Hepatocyte (in vitro differentiated cells): ENCODE measurements at places on chromosomes 7 and 10. TPM values are rescaled to one million over a fixed set of nuclear protein-coding genes. Genes with fewer than 3 reads are reported as not detected.

GRCh38 chr10:50248062-50248461, 3.3 kb downstream of the ASAH2 start:
- DNase-seq: peak; percentile 44
- H3K4me1 ChIP-seq: peaks cover 30% of the 10 kb centered on the region
- H3K27ac ChIP-seq: peak overlapping the region; percentile 86
- H3K36me3 ChIP-seq: no peaks in the 10 kb centered on the region
- H3K27me3 ChIP-seq: no peaks in the 10 kb centered on the region

- no peaks in the 10 kb centered on the region for H3K36me3 ChIP-seq
- no peak for DNase-seq
- no peaks in the 10 kb centered on the region for H3K27me3 ChIP-seq
- H3K27ac ChIP-seq: no peak overlapping the region
Observed at GRCh38 chr10:78407966-78408365, 374.3 kb downstream of the RPS24 start.

DNA sequence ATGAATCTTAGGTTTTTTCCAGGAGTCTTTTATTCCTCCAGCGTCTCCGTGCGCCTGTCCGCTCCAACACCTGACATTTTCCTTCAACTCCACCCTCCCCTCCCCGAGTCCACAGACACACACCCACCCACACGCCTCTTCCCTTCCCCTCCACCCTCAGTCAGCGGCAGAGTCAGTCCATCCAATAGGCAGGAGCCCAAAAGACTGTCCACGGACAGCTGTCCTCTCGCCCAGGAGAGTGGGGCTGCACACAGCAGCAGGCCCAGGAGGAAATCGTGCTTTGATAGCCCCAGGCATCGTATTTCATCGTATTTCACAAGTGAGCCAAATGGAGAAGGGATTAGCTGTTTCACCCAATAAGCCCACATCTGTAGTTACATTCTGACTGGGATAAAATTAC, 285.1 kb downstream of the ZEB1 start:
- H3K27me3 ChIP-seq: no peaks in the 10 kb centered on the region
- H3K4me3 ChIP-seq: no peak overlapping the region
- peaks cover 9% of the 10 kb centered on the region for H3K4me1 ChIP-seq
- DNase-seq: peak; percentile 21

- no peak overlapping the region for H3K27ac ChIP-seq
- peaks cover 23% of the 10 kb centered on the region for H3K4me1 ChIP-seq
- H3K27me3 ChIP-seq: no peaks in the 10 kb centered on the region
Observed at GRCh38 chr10:70583669-70584037, 18.9 kb downstream of the PRF1 start.

GRCh38 chr7:75688200-75689136, 50.3 kb downstream of the HIP1 start:
- H3K4me1 ChIP-seq: no peaks in the 10 kb centered on the region
- no peaks in the 10 kb centered on the region for H3K36me3 ChIP-seq
- H3K4me3 ChIP-seq: no peak overlapping the region
- no peaks in the 10 kb centered on the region for H3K27me3 ChIP-seq
- DNase-seq: no peak

GRCh38 chr10:7409732-7410168, 1.1 kb downstream of the SFMBT2 start:
- H3K36me3 ChIP-seq: no peaks in the 10 kb centered on the region
- peaks cover 57% of the 10 kb centered on the region for H3K27me3 ChIP-seq
- peaks cover 29% of the 10 kb centered on the region for H3K4me1 ChIP-seq
- peak; percentile 17 for DNase-seq

- no peaks in the 10 kb centered on the region for H3K27me3 ChIP-seq
- no peak overlapping the region for H3K27ac ChIP-seq
- H3K4me1 ChIP-seq: no peaks in the 10 kb centered on the region
- H3K36me3 ChIP-seq: no peaks in the 10 kb centered on the region
- no peak overlapping the region for H3K4me3 ChIP-seq
Observed at GRCh38 chr10:99798031-99798430, 15.6 kb downstream of the ABCC2 start.

- no peaks in the 10 kb centered on the region for H3K36me3 ChIP-seq
- H3K27me3 ChIP-seq: no peaks in the 10 kb centered on the region
- DNase-seq: no peak
- no peak overlapping the region for H3K4me3 ChIP-seq
Observed at GRCh38 chr7:78129865-78130264, 331.3 kb downstream of the PHTF2 start.

DNA sequence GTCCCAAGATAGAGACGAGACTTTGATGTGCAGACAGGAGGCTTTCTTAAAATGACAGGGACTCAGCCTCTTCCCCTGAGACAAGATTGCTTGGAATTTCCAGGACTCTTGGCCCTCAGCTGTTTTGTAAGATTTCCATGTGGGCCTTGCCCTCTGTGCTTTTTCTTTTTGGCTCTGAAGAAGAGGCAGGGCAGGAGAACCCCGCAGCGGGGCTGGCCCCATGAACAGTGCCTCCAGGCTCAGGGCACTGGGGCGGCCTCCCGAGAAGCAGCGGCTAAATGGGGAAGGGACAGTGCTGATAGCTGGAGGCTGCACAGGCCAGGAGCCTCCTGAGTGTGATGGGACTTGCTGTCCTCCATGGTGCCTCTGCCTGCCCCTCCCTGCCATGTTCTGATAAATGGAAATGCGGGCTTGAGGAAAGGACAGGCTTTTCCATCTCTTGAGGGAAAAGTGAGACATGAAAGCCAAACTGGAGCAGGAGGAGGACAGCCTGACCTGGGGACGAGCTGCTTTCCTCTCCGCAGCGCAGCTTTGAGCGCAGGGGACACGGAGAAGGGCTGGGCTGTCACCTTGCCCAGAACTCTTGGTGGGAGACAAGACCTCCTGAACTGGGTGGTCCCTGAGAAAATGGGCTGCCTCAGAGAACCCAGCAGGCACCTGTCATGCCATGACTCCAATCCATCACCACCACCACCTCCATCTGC, 12.1 kb downstream of the SAP25 start:
- H3K4me1 ChIP-seq: peaks cover 2% of the 10 kb centered on the region
- H3K4me3 ChIP-seq: no peak overlapping the region
- no peaks in the 10 kb centered on the region for H3K36me3 ChIP-seq
- H3K27ac ChIP-seq: no peak overlapping the region
- H3K27me3 ChIP-seq: no peaks in the 10 kb centered on the region

GRCh38 chr7:99693427-99694200, 13.8 kb upstream of the CYP3A5 start:
- peak; percentile 86 for DNase-seq
- no peaks in the 10 kb centered on the region for H3K36me3 ChIP-seq
- peaks cover 36% of the 10 kb centered on the region for H3K4me1 ChIP-seq
- no peak overlapping the region for H3K4me3 ChIP-seq
- peak overlapping the region; percentile 94 for H3K27ac ChIP-seq

- no peak overlapping the region for H3K4me3 ChIP-seq
- H3K36me3 ChIP-seq: no peaks in the 10 kb centered on the region
- no peaks in the 10 kb centered on the region for H3K4me1 ChIP-seq
- H3K27ac ChIP-seq: no peak overlapping the region
Observed at GRCh38 chr10:29191674-29192073, 97.2 kb upstream of the LYZL1 start.

DNA sequence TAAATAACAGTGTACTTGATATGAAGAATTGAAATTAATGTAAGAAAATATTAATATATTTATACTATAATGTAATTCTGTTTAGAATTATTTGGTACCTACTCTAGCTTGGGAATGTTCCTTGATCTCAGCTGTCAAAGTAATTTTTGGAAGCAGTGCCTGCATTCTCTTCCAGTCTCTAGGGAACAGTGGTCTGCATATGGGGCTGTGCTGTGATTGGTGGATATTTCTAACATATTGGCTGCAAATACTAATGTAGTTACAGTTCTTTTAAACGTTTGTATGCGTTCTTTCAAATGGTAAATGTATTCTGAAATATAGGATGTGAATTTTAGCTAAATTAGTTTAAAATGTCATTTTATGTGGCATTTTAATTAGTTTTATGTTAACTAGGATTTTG, 87.2 kb downstream of the PHF14 start:
- H3K27me3 ChIP-seq: no peaks in the 10 kb centered on the region
- no peaks in the 10 kb centered on the region for H3K4me1 ChIP-seq
- no peak for DNase-seq
- H3K4me3 ChIP-seq: no peak overlapping the region
- no peaks in the 10 kb centered on the region for H3K36me3 ChIP-seq

DNA sequence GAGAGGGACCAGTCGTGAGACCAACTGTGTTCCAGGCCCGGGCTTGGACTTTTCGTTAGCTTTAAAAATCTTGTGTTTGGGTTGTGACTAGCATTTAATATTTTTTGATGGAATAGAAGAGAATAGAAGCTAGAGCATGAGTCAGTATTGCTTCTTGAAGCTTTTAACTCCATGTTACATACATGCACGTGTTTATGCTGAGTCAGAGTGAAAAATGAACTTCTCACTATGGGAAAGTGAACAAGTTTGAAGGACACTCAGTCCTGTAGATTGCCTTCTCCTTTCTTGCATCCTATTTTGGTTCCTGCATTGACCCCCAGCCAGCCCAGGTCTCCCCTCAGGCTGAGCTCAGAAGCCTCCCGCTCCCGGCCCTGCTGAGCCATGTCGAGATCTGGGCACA, 31.8 kb downstream of the GHRHR start:
- H3K27ac ChIP-seq: no peak overlapping the region
- H3K27me3 ChIP-seq: no peaks in the 10 kb centered on the region
- H3K36me3 ChIP-seq: no peaks in the 10 kb centered on the region
- no peak for DNase-seq
- H3K4me3 ChIP-seq: no peak overlapping the region
- H3K4me1 ChIP-seq: no peaks in the 10 kb centered on the region

GRCh38 chr7:23279819-23280525, 19.2 kb upstream of the MALSU1 start:
- no peaks in the 10 kb centered on the region for H3K27me3 ChIP-seq
- H3K36me3 ChIP-seq: no peaks in the 10 kb centered on the region
- no peak for DNase-seq

DNA sequence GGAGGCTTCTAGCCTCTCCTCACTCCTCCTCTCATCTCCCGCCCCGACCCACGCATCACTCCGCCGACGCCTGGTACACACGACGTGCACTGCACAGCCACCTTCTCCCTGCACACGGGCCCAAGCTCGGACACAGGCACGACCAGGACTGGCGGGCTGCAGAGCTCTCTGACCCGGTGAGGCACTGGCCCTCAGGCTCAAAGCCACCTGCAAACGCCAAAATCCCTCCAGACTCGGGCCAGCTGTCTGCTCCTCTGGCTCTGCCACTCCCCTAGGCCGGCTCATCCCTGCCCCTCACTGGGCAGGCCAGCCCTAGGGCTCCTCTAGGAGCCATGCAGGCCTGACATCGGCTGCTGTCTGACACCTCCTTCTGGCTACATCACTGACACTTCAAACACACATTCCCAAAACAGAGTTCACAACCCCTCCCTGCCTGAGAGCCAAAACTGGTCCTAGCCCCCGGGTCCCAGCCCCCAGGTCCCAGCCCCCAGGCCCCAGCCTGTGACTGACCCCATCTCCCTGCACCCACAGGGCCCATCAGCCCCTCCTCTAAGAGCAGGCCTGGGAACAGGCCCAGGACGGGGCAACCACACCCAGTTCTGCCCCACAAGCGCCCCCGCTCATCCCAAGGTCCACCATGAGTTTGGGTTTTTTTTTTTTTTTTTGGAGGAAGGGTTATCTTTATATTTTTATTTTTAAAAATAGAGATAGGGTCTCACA, 35.1 kb downstream of the MAD1L1 start:
- H3K27me3 ChIP-seq: no peaks in the 10 kb centered on the region
- no peaks in the 10 kb centered on the region for H3K36me3 ChIP-seq
- no peak for DNase-seq
- H3K4me3 ChIP-seq: no peak overlapping the region
- no peak overlapping the region for H3K27ac ChIP-seq
- H3K4me1 ChIP-seq: no peaks in the 10 kb centered on the region

- H3K27ac ChIP-seq: no peak overlapping the region
- no peak overlapping the region for H3K4me3 ChIP-seq
- H3K36me3 ChIP-seq: no peaks in the 10 kb centered on the region
- DNase-seq: no peak
- H3K4me1 ChIP-seq: no peaks in the 10 kb centered on the region
Observed at GRCh38 chr10:44465401-44466115, 80.7 kb upstream of the CXCL12 start.

- no peaks in the 10 kb centered on the region for H3K4me1 ChIP-seq
- H3K4me3 ChIP-seq: no peak overlapping the region
- no peaks in the 10 kb centered on the region for H3K27me3 ChIP-seq
- DNase-seq: peak; percentile 19
- no peak overlapping the region for H3K27ac ChIP-seq
Observed at GRCh38 chr10:32263300-32263699, 83.7 kb downstream of the EPC1 start.

- no peaks in the 10 kb centered on the region for H3K36me3 ChIP-seq
- no peak for DNase-seq
- no peaks in the 10 kb centered on the region for H3K27me3 ChIP-seq
- no peak overlapping the region for H3K4me3 ChIP-seq
- no peaks in the 10 kb centered on the region for H3K4me1 ChIP-seq
- no peak overlapping the region for H3K27ac ChIP-seq
Observed at GRCh38 chr10:102375867-102376266, 19.6 kb upstream of the NFKB2 start.

- H3K27me3 ChIP-seq: peaks cover 46% of the 10 kb centered on the region
- H3K4me3 ChIP-seq: peak within 1 kb of the TSS; percentile 22
- peak; percentile 94 for DNase-seq
- H3K4me1 ChIP-seq: peaks cover 8% of the 10 kb centered on the region
- no peaks in the 10 kb centered on the region for H3K36me3 ChIP-seq
Observed at GRCh38 chr7:48035301-48035966, at the start of gene C7orf57. C7orf57 (plus strand) TSS chr7:48035543; CDS start chr7:48036309, 766 bp downstream.

GRCh38 chr10:20455774-20456173, 441.3 kb downstream of the NEBL start:
- H3K27ac ChIP-seq: no peak overlapping the region
- no peaks in the 10 kb centered on the region for H3K4me1 ChIP-seq
- no peaks in the 10 kb centered on the region for H3K27me3 ChIP-seq
- no peaks in the 10 kb centered on the region for H3K36me3 ChIP-seq
- no peak overlapping the region for H3K4me3 ChIP-seq

- peak overlapping the region; percentile 35 for H3K27ac ChIP-seq
- H3K36me3 ChIP-seq: no peaks in the 10 kb centered on the region
- H3K27me3 ChIP-seq: no peaks in the 10 kb centered on the region
- DNase-seq: no peak
Observed at GRCh38 chr7:20340839-20341238, 10.1 kb downstream of the ITGB8 start.

DNA sequence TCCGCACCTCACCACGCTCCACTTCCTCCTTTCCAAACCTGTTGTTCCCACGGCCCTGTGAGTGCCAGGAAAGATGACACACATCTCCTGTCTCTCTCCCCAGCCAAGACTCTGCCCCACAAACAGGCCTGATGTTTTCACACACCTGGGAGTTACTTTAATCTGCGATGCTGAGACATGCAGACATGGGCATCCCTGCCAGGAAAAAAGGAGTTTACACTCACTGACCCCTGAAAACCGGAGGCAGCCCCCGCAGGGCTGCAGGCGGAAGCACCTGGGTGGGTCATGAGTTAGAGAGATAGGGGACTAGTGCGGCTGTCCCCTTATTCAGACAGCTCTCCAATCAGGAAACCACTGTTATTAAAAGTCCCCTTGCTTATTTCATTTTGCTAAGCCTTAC, 106.4 kb upstream of the CARD11 start:
- DNase-seq: no peak
- no peaks in the 10 kb centered on the region for H3K4me1 ChIP-seq
- H3K27me3 ChIP-seq: no peaks in the 10 kb centered on the region
- H3K4me3 ChIP-seq: no peak overlapping the region

LDB3 gene
- total RNA-seq: 0.12 TPM in 1 of 2 replicates, not detected in the other

CALML3 gene
- not detected in 2 replicates for total RNA-seq

GRID2IP gene
- total RNA-seq: 0.44 and 0.73 TPM in 2 replicates

RET gene
- total RNA-seq: 0.44 and 0.50 TPM in 2 replicates

NSMCE4A gene
- total RNA-seq: 57.9 and 67.6 TPM in 2 replicates

CHPF2 gene
- 36.9 and 51.0 TPM in 2 replicates for total RNA-seq

DNAJC2 gene
- 22.8 and 24.8 TPM in 2 replicates for total RNA-seq

FAM25A gene
- not detected in 2 replicates for total RNA-seq

NRCAM gene
- 34.4 and 41.5 TPM in 2 replicates for total RNA-seq

LAMB1 gene
- total RNA-seq: 323 and 355 TPM in 2 replicates

SEMA3D gene
- total RNA-seq: 44.9 and 49.8 TPM in 2 replicates

KIN gene
- 11.4 and 25.2 TPM in 2 replicates for total RNA-seq

FFAR4 gene
- total RNA-seq: 0.16 TPM in 1 of 2 replicates, not detected in the other

UCMA gene
- not detected in 2 replicates for total RNA-seq

CAMK1D gene
- total RNA-seq: 1.8 and 3.5 TPM in 2 replicates

KIAA1549 gene
- total RNA-seq: 5.7 and 7.3 TPM in 2 replicates
